ENCODE measurements at places on chromosomes 5 and 9.

- DNase-seq = no peak
Observed at GRCh38 chr5:16580382-16580781, 36.4 kb downstream of the RETREG1 start.

DNA sequence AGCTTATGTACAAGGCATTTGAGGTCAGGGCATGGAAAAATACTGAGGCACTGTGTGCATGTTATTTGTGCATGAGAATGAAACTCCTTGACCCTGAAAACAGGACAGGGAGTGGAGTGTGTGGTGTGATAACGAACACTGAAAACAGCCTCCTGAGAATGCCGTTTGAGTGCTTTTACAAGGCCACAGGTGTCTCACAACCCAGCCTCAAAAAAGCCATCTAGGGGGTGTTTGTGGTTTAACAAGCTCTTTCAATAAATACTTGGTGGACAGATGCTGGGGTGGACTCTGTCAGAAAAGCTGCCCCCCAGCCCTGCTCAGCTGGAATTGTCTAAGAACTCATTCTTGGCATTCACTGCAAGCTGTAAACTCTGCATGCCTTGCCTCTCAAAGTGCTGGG is 94.0 kb upstream of the SLC25A48 start:
- DNase-seq = no peak

GRCh38 chr9:3080951-3081350 is 237.1 kb upstream of the PUM3 start:
- DNase-seq = no peak

GRCh38 chr5:30581198-30581935 is 612.1 kb upstream of the CDH6 start:
- no peak for DNase-seq

DNA sequence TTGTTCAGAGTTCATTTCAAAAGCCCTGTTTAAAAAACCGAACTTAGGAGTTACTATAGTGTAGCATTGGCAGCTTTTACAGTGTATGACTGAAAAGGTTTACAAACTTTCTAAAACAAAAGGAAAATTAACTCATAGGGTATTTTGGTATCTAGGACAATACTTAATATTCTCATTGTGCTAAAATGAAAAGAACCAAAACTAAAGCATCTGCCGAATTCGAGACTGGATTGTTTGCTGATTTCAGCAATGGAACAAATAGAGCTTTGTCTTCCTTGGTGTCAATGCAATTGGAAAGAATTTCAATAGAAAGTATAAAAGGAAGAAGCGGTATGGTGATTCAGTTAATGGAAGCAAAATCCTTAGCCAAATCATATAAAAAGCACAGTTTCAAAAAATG is 254.1 kb downstream of the SLF1 start:
- DNase-seq = no peak

GRCh38 chr5:118918232-118918631 is 70.1 kb downstream of the DTWD2 start:
- DNase-seq = no peak

DNA sequence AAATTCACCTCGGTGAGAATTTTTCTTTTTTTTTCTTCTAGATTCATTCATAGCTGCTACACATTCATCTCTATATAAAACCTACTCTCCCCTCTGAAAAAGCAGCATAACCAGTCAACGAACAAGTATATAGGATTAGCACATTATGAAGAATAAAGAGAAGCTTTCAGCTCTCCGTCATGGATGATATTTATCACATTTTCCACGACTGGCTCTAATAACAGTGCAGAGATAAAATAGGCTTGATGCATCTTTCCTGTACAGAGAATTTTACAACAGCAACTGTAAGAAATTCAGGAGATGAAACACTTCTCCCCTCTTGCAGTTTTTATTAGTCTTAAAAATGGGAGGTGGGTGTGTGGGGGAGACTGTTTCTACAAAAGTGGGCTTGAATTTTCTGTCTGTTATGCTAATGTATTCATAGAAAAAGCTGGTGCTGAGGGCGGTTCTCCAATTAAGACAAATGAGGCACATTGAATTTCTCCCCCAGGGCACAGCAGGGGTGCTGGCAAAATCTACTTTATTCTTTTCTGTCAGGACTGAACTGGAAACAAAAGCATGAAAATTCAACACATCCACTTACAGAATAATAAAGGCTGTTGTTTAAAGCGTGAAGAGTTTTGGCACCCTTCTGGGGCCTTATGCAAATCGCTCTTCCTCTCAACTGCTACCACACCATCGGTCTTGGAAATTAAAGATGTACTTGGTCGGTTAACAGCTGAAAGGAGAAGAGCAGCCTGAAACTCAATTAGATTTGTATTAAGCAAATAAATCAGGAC is 233.9 kb upstream of the ZNF608 start:
- peak; percentile 83 for DNase-seq

DNA sequence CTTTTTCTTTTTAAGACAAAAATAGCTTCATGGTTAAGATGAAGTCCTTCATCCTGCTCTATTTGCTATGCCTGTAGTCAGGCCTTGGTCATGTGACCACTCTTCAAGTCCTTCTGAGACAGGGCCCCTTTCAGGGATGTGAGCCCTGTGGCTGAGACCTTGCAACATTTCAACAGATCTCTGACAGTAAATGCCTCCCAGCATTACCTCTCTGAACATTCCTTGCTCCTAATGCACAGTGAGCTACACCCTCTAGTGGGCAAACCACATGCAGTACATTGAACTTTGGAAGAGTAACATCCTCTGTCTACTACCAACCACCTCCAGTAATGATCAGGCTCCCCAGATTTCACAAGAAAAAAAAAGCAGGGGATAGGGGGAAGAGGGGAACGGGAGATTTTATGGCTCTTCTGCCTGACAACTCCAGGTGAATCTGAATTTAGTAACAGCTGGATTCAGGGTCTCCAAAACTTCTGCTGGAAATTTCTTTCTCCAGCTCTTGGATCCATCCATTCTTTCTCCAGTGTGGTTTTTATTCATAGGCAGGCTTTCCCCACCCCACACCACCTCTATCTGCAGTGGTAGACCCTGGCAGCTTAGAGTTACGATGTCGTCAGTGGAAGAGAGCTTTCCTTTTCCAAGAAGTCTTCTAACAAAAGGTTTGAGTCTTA is 8.9 kb upstream of the FBXO38 start:
- peak; percentile 61 for DNase-seq

All from NCI-H1436 (cell line).